ENCODE measurements at places on chromosomes 12 and 14. TPM values are rescaled to one million over a fixed set of nuclear protein-coding genes. Genes with fewer than 3 reads are reported as not detected.

GRCh38 chr14:102011631-102012030, 47.3 kb downstream of the DYNC1H1 start:
- no peak overlapping the region for H3K4me3 ChIP-seq
- H3K27ac ChIP-seq, result no peak overlapping the region
- peaks cover 100% of the 10 kb centered on the region for H3K36me3 ChIP-seq
- H3K27me3 ChIP-seq, result no peaks in the 10 kb centered on the region

DNA sequence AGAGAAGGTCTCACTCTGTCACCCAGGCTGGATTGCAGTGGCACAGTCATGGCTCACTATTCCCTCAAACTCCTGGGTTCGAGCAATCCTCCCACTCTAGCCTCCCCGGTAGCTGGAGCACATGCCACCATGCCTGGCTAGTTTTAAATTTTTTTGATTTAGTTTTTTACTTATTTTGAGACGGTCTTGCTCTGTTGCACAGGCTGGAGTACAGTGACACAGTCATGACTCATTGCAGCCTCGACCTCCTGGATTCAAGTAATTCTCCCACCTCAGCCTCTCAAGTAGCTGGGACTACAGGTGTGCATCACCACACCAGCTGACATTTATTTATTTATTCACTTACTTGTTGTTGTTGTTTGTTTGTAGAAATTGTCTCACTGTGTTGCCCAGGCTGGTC, 22.2 kb upstream of the DIP2B start:
- no peak overlapping the region for H3K4me3 ChIP-seq
- H3K27ac ChIP-seq, result no peak overlapping the region
- no peaks in the 10 kb centered on the region for H3K27me3 ChIP-seq

GRCh38 chr14:89367779-89368120, 49.3 kb downstream of the FOXN3 start:
- no peaks in the 10 kb centered on the region for H3K36me3 ChIP-seq
- no peak overlapping the region for H3K4me3 ChIP-seq
- peaks cover 57% of the 10 kb centered on the region for H3K4me1 ChIP-seq
- DNase-seq, result no peak
- H3K27me3 ChIP-seq, result no peaks in the 10 kb centered on the region

The CCDC85C gene
- total RNA-seq, result 53.2 TPM

- no peak for DNase-seq
- H3K27me3 ChIP-seq, result no peaks in the 10 kb centered on the region
- H3K27ac ChIP-seq, result no peak overlapping the region
Measured at GRCh38 chr12:68400226-68400829, 68.2 kb upstream of the MDM1 start.

DNA sequence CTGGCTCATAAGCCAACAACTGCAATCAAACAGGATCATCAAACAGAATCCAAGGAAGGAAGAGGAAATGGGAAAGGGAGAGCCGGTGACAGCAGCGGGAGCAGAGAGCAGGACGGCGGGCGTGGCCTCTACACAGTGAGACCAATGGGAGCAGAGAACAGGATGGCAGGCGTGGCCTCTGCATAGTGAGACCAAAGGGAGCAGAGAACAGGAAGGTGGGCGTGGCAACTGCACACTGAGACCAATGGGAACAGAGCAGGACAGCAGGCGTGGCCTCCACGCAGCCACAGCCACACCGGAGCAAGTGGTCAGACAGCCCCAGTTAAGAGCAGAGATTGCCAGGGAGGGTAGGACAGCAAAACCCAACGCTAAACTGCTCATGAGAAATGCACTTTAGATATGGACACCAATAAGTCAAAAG, 16.4 kb downstream of the LRCOL1 start:
- H3K36me3 ChIP-seq, result no peaks in the 10 kb centered on the region
- no peak overlapping the region for H3K27ac ChIP-seq
- peak; percentile 90 for DNase-seq
- H3K4me1 ChIP-seq, result peaks cover 17% of the 10 kb centered on the region

GRCh38 chr12:74539765-74540526, 2.3 kb downstream of the ATXN7L3B start:
- peaks cover 51% of the 10 kb centered on the region for H3K4me1 ChIP-seq
- no peak for DNase-seq
- H3K36me3 ChIP-seq, result no peaks in the 10 kb centered on the region
- no peak overlapping the region for H3K27ac ChIP-seq

GRCh38 chr14:71380271-71380670, 473.0 kb downstream of the PCNX1 start:
- H3K27ac ChIP-seq, result no peak overlapping the region
- H3K4me1 ChIP-seq, result peaks cover 17% of the 10 kb centered on the region
- no peak overlapping the region for H3K4me3 ChIP-seq

DNA sequence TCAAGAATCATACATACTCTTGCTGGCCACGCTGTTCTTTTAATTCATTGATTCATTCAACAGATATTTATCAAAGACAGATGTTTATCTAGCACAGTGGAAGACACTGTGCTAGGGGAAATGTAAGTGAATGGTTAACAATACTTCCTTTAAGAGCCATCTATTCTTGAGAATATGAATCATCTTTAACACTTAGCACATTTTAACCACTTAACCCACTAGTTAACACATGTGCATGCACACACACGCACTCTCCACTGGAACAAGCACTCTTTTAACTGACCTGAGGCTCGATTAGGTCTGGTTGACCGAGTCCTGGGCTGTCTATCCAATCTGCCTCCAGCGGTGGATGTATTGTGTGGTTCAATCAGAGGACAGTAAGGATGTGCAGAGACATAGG, 34.6 kb downstream of the LMNTD1 start:
- H3K27ac ChIP-seq, result no peak overlapping the region
- peaks cover 7% of the 10 kb centered on the region for H3K4me1 ChIP-seq
- H3K27me3 ChIP-seq, result no peaks in the 10 kb centered on the region
- no peaks in the 10 kb centered on the region for H3K36me3 ChIP-seq
- H3K4me3 ChIP-seq, result no peak overlapping the region
- DNase-seq, result no peak

The LMO3 gene
- 8.2 TPM for total RNA-seq

DNA sequence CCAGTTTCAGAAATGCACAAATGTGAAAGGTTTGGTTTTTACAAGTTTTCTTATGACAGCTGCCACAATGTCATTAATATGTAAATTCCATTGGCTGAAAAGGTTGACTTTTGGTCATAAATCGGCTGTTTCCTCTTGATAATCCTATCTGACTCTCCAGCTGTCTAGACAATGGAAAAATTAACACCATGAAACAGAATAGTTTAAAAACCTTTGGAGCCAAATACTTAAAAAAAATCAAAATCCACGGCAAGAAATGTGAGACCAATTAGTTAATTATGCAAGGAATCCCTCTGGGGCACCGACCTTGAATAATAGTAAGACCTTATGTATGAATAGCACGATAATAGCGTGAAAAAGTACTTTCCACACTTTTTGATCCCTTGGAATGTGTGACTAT, 138.0 kb downstream of the ZNF664 start:
- H3K4me1 ChIP-seq, result no peaks in the 10 kb centered on the region
- H3K27ac ChIP-seq, result no peak overlapping the region
- H3K36me3 ChIP-seq, result no peaks in the 10 kb centered on the region
- H3K27me3 ChIP-seq, result no peaks in the 10 kb centered on the region
- DNase-seq, result no peak

- H3K36me3 ChIP-seq, result peaks cover 24% of the 10 kb centered on the region
- DNase-seq, result no peak
- no peak overlapping the region for H3K27ac ChIP-seq
- H3K4me3 ChIP-seq, result no peak overlapping the region
- peaks cover 41% of the 10 kb centered on the region for H3K4me1 ChIP-seq
Measured at GRCh38 chr12:96244826-96245225, 50.7 kb downstream of the ELK3 start.

The DCN gene
- 549 TPM for total RNA-seq

DNA sequence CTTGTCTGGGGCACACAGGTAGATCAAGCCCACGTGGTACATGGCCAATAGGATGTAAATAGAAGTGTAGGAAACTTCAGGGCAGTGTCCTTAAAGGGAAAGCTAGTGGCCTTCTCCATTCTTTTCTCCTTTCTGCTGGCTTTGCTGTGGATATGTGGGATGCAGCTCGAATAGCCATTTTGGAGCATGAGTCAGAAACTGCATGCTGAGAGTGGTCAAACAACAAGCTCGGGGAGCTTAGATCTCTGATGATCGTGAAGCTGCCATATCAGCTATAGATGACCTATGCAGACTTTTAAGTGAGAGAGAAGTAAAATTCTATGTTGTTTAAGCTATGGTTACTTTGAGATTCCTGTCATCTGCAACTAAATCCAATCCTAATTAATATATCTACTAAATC, 241.3 kb upstream of the DAAM1 start:
- H3K27ac ChIP-seq, result no peak overlapping the region
- no peak overlapping the region for H3K4me3 ChIP-seq
- H3K27me3 ChIP-seq, result no peaks in the 10 kb centered on the region
- no peak for DNase-seq
- no peaks in the 10 kb centered on the region for H3K36me3 ChIP-seq

- H3K4me3 ChIP-seq, result no peak overlapping the region
- no peak for DNase-seq
- H3K27me3 ChIP-seq, result no peaks in the 10 kb centered on the region
- no peaks in the 10 kb centered on the region for H3K36me3 ChIP-seq
- no peaks in the 10 kb centered on the region for H3K4me1 ChIP-seq
Measured at GRCh38 chr12:34299802-34300193, 277.5 kb downstream of the ALG10 start.

DNA sequence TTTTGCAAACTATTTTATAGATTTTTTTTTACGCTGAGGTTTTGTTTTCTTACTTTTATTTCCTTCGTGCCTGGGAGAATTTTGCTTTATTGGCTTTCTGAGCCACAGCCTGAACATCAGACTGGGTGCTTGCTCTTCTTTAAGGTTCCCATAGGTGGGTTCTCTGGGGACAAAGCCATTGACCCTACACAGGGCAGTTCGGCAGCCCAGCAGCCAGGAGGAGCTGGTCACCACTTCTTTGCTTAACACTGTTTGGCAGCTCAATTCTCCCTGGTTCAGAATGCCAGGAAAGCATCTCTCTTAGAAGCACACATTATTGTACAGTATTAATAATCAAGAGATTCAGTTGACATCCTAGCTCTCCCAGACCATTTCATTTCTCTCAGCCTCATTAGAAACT, 140.8 kb upstream of the NEDD1 start:
- H3K4me3 ChIP-seq, result no peak overlapping the region
- H3K36me3 ChIP-seq, result no peaks in the 10 kb centered on the region
- DNase-seq, result no peak
- no peak overlapping the region for H3K27ac ChIP-seq
- H3K4me1 ChIP-seq, result no peaks in the 10 kb centered on the region

DNA sequence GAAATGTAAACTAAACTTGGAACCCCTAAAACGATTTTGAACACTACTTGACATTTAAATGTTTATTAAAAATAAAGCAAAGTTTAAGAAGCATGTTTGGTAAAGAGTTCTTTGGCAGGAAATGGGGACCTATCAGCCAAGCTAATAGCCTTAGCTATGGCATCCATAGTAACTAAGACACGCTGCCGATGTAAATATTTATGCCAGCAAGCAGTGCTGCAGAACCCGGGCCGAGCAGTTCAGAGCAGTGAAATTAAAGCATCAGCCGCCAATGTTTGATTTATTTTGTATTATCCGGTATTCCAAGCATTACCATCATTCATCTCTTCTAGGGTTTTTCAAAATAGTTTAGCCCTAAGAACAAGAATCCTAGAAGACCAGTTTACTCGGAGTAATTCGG, 61.6 kb downstream of the PPP2R5C start:
- H3K27ac ChIP-seq, result peak overlapping the region; percentile 88
- H3K4me1 ChIP-seq, result peaks cover 38% of the 10 kb centered on the region
- DNase-seq, result no peak
- no peak overlapping the region for H3K4me3 ChIP-seq

GRCh38 chr12:75471902-75472890, 8.4 kb upstream of the GLIPR1 start:
- no peak overlapping the region for H3K4me3 ChIP-seq
- H3K36me3 ChIP-seq, result no peaks in the 10 kb centered on the region
- H3K27me3 ChIP-seq, result no peaks in the 10 kb centered on the region

GRCh38 chr12:120925740-120926563, 21.8 kb upstream of the SPPL3 start:
- H3K27me3 ChIP-seq, result no peaks in the 10 kb centered on the region
- H3K27ac ChIP-seq, result peak overlapping the region; percentile 89
- no peak for DNase-seq
- peaks cover 15% of the 10 kb centered on the region for H3K4me1 ChIP-seq
- no peaks in the 10 kb centered on the region for H3K36me3 ChIP-seq

- no peak overlapping the region for H3K4me3 ChIP-seq
- no peak for DNase-seq
- no peaks in the 10 kb centered on the region for H3K27me3 ChIP-seq
- H3K4me1 ChIP-seq, result peaks cover 3% of the 10 kb centered on the region
Measured at GRCh38 chr14:49984424-49984823, 91.5 kb downstream of the ARF6 start.

The MMAB gene
- total RNA-seq, result 26.7 TPM

The TAS2R10 gene
- total RNA-seq, result 0.68 TPM

DNA sequence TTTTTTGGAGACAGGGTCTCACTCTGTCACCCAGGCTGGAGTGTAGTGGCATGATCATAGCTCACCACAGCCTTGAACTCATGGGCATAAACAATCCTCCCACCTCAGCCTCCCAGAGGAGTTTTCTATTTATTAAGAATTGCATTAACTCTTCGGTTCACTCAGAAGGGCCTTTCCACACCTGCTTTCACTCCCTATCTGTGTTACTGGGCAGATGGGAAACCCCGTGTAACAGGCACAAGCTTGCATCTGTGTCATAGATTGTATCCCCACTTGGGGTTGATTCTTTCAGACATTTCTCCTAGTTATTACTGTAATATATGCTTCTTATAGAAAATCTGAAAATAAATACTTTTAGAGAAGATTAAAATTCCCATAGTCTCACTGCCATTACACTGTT, 38.7 kb downstream of the STX2 start:
- DNase-seq, result no peak
- H3K4me1 ChIP-seq, result no peaks in the 10 kb centered on the region
- no peak overlapping the region for H3K27ac ChIP-seq
- peaks cover 78% of the 10 kb centered on the region for H3K36me3 ChIP-seq

- no peaks in the 10 kb centered on the region for H3K36me3 ChIP-seq
- no peak for DNase-seq
- no peak overlapping the region for H3K4me3 ChIP-seq
Measured at GRCh38 chr12:121927813-121928212, 9.4 kb downstream of the CFAP251 start.

DNA sequence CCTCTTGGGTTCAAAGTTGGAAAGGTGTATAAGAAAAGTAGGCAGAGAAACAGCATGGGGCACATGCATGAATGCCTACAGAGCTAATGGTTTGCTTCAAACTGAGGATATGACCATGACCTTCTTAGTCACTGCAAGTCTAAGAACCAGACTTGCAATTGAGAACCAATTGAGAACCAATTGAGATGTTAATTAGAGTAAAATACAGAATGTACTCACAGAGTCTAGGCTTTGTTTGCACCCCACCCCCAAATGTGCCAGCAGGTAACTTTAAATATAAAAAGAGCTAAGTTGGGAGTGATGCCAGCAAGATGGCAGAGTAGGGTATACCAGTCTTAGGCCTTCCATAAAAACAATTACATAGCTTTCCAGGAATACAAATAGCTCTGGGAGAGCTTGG, 227.3 kb upstream of the ALG10 start:
- H3K4me1 ChIP-seq, result no peaks in the 10 kb centered on the region
- DNase-seq, result no peak

All from suprapubic skin (tissue), 4 donors.